ENCODE measurements at places on chromosomes 11 and 22.

GRCh38 chr11:118435290-118435892, 901 bp upstream of the KMT2A start:
- peak; percentile 45 for DNase-seq

DNA sequence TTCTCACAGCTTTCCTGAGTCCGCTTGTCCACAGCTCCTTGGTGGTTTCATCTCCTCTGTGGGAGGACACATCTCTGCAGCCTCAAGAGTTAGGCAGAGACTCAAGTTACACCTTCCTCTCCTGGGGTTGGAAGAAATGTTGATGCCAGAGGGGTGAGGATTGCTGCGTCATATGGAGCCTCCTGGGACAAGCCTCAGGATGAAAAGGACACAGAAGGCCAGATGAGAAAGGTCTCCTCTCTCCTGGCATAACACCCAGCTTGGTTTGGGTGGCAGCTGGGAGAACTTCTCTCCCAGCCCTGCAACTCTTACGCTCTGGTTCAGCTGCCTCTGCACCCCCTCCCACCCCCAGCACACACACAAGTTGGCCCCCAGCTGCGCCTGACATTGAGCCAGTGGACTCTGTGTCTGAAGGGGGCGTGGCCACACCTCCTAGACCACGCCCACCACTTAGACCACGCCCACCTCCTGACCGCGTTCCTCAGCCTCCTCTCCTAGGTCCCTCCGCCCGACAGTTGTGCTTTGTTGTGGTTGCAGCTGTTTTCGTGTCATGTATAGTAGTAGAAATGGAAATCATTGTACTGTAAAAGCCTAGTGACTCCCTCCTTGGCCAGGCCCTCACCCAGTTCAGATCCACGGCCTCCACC, 11.7 kb downstream of the RASD2 start:
- DNase-seq, result peak; percentile 75

DNA sequence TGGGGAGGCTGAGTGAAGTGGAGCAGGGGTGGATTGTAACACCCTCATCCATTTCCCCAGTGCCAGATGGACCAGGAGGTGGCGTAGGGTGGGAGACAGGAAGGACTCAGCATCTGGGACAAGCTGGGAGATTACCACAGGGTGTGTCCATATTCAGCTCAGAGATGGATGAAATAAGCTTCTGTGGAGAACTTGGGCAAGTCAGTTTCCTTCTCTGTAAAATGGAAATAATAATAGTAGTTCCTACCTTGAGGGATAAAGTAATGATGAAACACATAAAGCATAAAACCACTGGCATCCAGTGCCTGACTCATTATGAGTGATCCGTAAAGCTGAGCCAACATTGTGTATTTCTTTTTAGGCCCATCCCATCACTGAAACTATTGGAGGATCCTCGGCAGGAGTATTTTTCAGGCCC, 607 bp upstream of the ROBO4 start:
- DNase-seq, result no peak

GRCh38 chr11:125063429-125064043, 431 bp downstream of the SLC37A2 start:
- no peak for DNase-seq

DNA sequence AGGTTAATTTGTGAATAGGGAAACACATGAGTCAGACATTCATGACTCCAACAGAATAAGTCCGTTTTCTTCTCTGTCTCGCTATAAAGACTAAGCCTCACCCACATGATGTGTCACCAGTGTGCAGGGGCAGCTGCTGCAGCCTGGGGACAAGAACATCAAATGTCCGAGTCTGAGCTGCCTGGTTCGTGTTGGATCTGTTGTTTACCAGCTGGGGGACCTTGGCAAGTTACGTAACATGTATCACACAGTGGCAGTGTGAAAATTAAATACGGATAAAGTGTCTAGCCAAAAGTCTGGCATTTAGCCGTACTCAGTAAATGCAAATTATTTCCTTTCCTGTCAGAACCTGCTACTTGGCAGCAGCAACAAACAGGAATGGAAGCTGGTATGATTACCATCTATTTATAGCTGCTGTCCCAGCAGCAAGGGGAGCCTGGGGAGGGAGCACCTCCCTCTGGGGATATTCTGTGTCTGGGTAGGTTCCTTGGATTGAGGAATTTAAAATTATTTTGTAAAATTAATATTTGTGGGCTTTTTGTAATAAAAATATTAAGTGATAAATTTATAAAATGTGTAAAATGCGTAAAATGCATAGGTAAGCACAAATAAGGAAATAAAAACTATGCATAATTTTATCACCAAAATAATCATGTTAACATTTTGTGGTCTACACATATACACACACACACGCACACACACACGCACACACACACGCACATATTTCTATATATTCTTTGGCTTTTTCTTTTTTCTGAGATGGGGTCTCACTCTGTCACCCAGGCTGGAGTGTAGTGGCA, 1.3 kb upstream of the CLDN25 start:
- DNase-seq, result no peak

GRCh38 chr22:29030618-29031226, 30.9 kb downstream of the C22orf31 start:
- DNase-seq, result no peak

- DNase-seq, result no peak
Measured at GRCh38 chr11:8093931-8094575, 13.0 kb downstream of the TUB start.

Measured in effector CD8-positive, alpha-beta T cell (primary cell).